ENCODE measurements at places on chromosomes 5 and 9.
A peak's percentile ranks its signal among the peaks of the same experiment; 100 is the strongest.

DNA sequence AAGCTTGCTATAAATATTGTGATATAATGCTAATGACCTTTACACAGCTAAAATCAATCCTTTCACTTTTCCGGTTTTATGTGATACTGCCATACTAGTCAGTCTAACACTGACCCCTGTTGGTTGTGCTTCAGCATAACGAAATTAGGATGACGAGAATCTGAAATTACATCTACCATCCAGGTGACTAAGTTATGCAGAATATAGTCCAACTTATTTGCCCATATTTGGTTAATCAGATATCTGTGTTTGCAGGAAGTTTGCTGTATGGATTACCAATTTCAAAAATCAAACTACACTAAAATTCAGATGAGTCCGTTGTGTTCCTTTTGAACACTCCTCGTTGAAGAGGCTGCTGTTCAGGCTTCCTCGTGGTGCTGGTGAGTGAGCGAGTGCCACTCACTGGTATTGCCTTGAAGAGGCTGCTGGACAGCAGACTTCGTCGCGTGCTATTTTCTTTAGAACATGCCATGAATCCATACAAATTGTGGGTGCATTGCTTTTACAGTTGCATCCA lies 32.5 kb downstream of the TENT4A start:
- DNase-seq: peak; percentile 36

GRCh38 chr5:123708074-123708806 lies 196.3 kb downstream of the CSNK1G3 start:
- DNase-seq: no peak

- DNase-seq: no peak
Measured at GRCh38 chr9:109453210-109453842, 44.8 kb downstream of the PTPN3 start.

DNA sequence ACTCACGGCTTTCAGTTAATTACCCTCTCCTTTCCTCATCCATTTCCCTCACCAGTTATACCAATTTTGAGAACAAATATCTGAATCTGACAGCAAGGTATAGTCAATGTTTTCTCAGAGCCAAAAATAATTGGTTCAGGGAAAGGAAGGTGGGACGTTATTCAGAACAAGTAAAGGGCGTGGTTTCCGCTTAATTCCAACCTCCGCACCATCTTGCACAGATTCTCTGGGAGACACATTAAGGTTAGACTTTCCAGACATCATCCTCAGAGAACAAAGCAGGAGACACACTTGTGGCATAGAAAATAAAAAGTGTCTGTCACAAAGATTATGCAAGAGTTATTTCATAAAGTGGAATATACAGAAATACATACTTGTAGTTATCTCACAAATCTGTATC lies 441.2 kb downstream of the IRX1 start:
- DNase-seq: no peak

DNA sequence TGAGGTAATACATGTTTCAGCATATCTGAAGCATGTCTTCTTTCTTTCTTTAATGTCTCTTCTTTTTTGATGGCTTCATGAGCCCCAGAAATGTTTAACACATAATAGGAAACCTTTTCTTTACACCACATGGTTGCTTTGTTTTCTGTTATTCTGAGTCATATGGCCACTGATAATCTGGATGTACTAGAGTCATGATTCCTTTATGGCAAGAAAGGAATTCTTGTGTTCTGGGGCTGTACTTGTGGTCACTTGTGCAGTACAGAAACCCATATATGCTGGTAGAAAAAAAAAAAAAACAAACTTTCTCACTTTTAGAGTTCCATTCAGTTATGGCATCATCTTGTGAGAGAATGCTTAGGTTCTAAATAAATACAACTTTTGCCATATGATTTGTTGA lies 1669.3 kb upstream of the CDH9 start:
- no peak for DNase-seq

GRCh38 chr9:114684036-114684435 lies 2.0 kb upstream of the TEX48 start:
- DNase-seq: no peak

DNA sequence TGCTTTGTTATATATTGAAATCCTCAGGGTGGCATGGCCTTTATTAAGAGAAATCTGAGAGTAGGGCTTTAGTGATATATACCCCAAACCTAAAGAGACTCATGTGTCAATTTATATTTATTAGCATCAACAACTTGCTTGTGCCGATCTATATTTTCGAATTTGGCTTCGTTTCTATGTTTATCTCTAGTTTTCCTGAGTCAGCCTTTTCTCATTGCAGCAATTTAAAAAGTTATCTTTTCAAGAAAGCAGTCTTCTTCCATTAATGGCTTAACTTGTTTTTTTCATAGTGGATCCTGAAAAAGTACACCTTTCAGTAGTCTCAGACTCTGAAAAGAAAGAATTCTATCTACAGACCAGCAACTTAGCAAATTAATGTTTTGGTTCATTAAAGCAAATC lies 99.9 kb upstream of the KCNN2 start:
- no peak for DNase-seq

GRCh38 chr5:95803271-95804148 lies 19.0 kb downstream of the GLRX start:
- DNase-seq: no peak

DNA sequence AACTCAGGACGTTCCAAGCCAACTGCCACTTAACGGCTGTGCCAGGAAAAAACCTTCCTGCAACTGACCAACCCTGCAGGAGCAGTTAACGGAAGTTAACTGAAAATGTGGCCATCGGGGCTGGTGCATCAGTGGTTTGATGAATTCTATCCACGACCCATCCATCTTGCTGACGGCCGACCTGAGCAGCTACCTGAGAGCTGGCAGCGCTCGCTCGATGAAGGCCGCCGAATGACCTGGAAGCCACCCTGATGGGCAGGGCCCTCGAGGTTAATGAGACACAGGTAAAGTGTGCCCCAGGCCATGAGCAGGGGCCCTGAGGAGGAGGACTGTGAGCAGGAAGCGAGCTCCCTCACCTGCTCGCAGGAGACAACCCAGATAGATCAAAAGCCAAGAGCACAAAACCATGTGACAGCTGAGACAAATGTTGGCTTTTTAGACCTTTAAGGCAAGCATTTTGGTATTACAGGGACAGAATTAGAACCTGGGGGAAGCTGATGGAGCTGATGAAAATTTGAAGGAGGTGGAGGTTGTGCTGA lies 35.3 kb upstream of the FLT4 start:
- no peak for DNase-seq

GRCh38 chr5:125610892-125611291 lies 812.3 kb upstream of the GRAMD2B start:
- DNase-seq: no peak

DNA sequence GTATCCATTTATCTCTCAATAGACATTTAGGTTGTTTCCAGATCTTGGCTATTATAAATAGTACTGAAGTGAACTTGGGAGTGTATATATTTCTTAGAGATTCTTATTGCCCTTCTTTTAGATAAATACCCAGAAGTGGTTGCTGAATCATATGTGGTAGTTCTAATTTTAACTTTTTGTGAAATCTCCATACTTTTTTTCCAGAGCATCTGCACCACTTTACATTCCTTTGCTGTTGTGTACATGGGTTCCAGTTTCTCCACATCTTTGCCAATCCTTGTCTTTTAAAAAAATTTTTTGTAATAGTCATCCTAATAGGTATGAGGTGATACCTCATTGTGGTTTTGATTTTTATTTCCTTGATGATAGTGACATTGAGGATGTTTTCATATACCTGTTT lies 303.7 kb downstream of the CCDC171 start:
- no peak for DNase-seq

DNA sequence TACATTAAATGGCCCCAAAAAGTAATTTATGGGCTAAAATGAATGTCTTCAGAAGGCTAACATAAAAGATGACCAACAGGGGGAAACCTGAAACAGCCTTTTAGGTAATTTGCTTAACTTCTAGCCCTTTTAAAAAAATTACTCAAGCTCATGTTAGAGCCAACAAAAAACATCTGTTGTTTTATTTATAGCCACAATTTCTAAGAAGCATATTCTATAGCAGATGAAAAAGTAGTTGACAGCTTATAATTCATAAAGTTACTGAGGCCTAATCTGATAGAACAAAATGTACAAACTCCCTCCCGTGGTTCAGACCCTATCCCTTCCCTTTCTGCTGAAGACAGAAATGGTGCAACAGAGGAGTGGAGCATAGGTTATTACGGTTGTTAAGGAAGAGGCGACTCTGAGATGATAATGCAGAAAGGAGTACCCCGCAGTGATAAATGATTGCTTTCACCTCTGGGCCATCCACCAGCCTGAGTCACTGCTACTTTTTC lies 46.1 kb downstream of the PIK3R1 start:
- DNase-seq: no peak

DNA sequence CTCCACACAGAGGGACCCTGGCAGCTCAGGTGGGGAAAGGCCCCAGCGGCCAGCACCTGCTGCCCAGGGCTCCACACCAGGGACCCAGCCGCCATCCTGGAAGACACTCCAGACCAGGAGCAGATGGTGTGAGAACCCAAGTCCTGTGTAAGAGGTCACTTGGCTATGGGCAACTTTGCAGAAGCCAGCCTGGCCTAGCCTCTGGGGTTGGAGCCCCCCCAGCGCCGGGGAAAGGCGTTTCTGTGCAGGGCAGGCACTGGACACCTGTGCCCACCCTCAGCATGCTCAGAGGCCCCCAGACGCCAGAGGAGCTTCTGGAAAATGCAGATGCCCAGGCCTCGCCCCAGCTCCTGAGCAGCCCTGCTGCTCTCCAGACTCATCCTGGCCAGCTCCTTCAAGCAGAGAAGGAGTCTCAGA lies 34.0 kb downstream of the RASGEF1C start:
- DNase-seq: no peak

GRCh38 chr5:132830436-132831094 lies at the start of gene SHROOM1:
TSS of gene SHROOM1 (minus strand) at chr5:132830647. CDS start at chr5:132826140, 4,507 bp downstream.
- DNase-seq: no peak

DNA sequence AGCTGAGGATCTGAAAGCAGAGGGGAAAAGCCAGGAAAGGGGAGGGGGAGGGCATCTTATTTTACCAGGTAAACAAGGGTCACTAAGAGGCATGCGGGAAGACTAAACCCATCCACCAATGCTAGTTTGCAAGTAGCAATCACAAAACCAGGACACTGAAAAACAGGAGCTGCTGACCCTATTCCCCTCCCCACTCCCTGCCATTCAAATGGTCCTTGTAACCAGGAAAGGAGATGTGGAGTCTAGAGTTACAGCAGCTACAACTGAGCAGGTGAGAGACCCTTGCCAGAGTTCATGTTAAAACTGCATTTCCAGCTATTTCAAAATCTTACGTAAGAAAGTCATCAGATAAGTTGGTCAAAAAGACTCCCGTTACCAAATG lies 85.3 kb upstream of the SIMC1 start:
- no peak for DNase-seq

DNA sequence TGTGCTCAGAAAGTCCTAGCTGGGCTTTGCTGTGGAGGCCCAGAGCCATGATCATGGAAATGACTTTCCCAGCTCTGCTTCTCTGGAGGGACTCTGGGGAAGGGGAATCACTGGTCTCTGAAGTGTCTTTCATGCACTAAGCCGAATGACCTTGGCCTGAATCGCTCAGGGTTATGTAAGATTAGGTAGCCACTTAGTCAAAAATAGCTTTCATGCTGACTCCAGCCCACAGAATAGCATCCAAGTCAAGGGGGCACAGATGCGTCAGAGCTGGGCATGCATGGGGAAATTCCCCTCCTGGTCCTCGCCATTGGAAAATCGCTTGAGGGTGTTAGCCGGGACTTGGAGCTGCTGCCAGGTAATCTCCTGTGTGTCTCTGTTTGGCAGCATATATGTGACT lies 36.1 kb upstream of the PPARGC1B start:
- no peak for DNase-seq
